ENCODE measurements at places on chromosomes 2 and 18. TPM values are rescaled to one million over a fixed set of nuclear protein-coding genes. Genes with fewer than 3 reads are reported as not detected.

DNA sequence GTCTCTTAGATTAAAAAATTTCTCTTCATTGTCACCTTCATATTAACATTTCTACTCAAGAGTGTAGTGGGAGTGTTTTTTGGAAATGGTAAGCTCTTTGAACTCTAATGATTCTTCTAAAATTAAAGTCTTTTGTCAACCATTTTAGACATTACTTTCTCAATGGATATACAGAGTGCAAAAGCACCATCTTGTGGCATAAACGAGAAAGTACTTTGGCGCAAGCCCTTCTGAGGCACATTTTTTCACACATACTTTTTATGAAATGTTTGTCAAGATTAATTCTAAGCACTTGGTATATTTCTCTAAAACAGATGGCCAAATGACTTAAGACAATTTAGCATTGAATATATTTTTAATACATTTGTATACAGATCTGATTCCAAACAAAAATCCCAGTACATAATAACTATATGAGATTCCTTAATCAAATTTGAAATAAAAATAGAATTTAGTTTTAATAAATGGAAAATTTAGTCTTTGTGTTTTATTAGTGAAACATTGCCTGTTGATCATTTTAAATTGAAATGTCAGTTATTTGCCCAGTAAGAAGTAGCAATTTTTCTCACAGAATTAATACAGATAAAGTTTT lies 63.3 kb upstream of the GALNT5 start:
- no peaks in the 10 kb centered on the region for H3K27me3 ChIP-seq
- H3K4me3 ChIP-seq: no peak overlapping the region
- no peaks in the 10 kb centered on the region for H3K4me1 ChIP-seq

GRCh38 chr2:179186126-179186525 lies 78.5 kb downstream of the SESTD1 start:
- no peaks in the 10 kb centered on the region for H3K4me1 ChIP-seq
- no peak for DNase-seq
- H3K4me3 ChIP-seq: no peak overlapping the region
- no peak overlapping the region for H3K27ac ChIP-seq
- no peaks in the 10 kb centered on the region for H3K27me3 ChIP-seq

- H3K27ac ChIP-seq: peak overlapping the region; percentile 80
- H3K4me3 ChIP-seq: peak overlapping the region; percentile 10
- H3K4me1 ChIP-seq: peaks cover 7% of the 10 kb centered on the region
- no peaks in the 10 kb centered on the region for H3K36me3 ChIP-seq
- no peaks in the 10 kb centered on the region for H3K27me3 ChIP-seq
Observed at GRCh38 chr2:61670591-61671501, 132.7 kb upstream of the XPO1 start.

DNA sequence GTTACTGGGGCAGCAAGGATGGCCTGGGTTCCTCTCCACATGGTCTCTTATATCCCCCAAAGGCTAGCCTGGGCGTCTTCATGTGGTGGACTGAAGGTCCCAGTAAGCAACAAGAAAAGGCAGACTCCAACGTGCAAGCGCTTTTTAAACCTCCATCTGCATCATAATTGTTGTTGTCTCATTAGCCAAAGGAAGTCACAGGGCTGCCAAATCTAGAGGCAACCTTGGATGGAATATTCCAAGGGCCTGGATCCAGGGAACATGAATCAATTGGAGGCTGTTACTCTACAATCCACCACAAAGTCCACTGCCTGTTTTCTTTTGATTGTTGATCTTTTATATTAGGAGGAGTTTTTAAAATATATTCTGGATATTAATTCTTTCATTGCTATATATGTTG lies 118.8 kb downstream of the SH3RF3 start:
- H3K4me1 ChIP-seq: peaks cover 16% of the 10 kb centered on the region
- DNase-seq: peak; percentile 65
- no peak overlapping the region for H3K4me3 ChIP-seq
- H3K27ac ChIP-seq: no peak overlapping the region
- no peaks in the 10 kb centered on the region for H3K36me3 ChIP-seq

DNA sequence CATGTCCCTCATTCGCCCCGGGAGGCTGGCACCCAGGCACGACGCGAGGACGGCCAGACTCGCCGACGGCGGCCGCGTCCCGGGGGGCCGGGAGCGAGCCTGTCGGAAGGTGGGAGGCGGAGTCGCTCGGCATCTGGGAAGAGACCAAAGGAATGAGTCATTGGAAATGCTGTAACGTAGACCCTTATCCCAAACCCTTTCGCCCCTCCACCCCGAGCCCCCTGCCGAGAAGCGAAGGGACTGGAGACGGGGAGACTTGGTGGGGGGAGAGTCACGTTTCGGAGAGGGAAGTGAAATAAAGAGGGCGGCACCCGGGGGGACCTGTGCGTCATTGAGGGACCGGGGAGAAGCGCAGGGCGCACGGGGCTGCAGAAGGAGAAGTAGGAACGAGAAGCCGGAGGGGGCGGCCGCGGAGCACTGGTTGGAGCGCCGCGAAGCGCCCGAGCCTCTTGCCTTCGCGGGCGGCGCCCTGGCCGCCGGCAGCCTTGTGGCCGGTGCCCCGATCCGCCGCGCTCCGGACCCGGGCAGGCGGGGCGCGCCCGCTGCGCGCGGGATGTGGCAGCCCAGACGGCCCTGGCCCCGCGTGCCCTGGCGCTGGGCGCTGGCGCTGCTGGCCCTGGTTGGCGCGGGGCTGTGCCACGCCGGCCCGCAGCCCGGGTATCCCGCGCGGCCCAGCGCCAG lies at the start of gene EMILIN2:
EMILIN2 (plus strand) TSS at position 371 of the 681 bp plus-strand sequence; CDS start at position 554, 183 bp downstream.
- DNase-seq: peak; percentile 82
- peak within 1 kb of the TSS; percentile 93 for H3K27ac ChIP-seq
- H3K4me1 ChIP-seq: no peaks in the 10 kb centered on the region
- no peaks in the 10 kb centered on the region for H3K36me3 ChIP-seq
- H3K4me3 ChIP-seq: peak within 1 kb of the TSS; percentile 58
- no peaks in the 10 kb centered on the region for H3K27me3 ChIP-seq

The ACADL gene
- 11.7 TPM for total RNA-seq

The RAX gene
- total RNA-seq: not detected

The ESPNL gene
- not detected for total RNA-seq

The MREG gene
- total RNA-seq: 5.0 TPM

The SNRNP27 gene
- 8.2 TPM for total RNA-seq
